GM12864 (cell line): ENCODE measurements at places on chromosomes 3 and 15.

- no peak for DNase-seq
Measured at GRCh38 chr15:39887832-39888231, 32.2 kb downstream of the GPR176 start.

- no peak for DNase-seq
Measured at GRCh38 chr3:141493184-141493583, 6.4 kb downstream of the RASA2 start.

GRCh38 chr3:63864965-63865327, 1.3 kb downstream of the ATXN7 start:
- no peak for DNase-seq

- DNase-seq: no peak
Measured at GRCh38 chr15:91099995-91100813, at the start of gene SV2B. Gene SV2B (plus strand): TSS chr15:91100257. CDS start chr15:91226264, 126,007 bp downstream.

GRCh38 chr3:143294188-143294587, 174.6 kb downstream of the CHST2 start:
- peak; percentile 53 for DNase-seq

GRCh38 chr15:45871121-45871855, 236.5 kb downstream of the SQOR start:
- no peak for DNase-seq

GRCh38 chr3:174710612-174711011, 148.5 kb upstream of the NAALADL2 start:
- DNase-seq: no peak

DNA sequence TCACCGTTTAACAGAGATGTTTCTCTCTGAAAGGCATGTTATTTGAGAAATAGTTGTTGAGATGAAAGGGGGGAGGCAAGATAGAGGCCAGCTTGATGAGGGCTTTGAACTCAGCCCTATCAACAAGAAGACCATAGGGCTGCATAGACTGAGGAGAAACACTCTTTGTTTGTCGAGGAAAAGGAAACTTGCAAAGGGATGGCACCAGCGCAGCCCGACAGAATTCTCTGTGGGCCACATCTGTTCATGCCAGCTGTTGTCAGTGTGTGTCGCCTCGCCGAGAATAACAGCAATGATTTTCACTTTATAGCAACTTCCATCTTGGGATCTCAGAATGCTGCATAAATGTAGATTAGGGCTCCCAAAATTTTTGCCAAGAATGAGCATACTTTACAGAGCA, 478.3 kb upstream of the TPRG1 start:
- DNase-seq: no peak

- DNase-seq: no peak
Measured at GRCh38 chr3:48406443-48407431, 23.1 kb downstream of the PLXNB1 start.

DNA sequence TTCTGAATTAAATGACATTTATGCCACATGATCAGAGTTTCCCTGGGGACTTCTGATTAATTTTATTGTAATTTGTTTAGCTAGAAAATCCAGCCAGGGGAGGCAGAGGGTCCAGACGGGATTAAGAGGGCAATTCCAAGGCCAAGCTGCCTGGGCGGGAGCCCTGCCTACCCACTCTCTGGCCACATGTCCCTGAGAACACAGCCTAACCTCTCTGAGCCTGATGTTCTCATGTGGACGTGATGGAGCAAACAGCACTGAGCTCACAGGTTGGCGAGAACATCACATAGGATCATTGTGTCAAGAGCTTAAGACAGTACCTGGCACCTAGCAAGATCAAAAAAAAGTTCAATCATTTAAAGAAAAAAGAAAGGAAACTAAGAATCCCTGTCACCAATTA, 1.0 kb downstream of the LRRC2 start:
- DNase-seq: no peak

- no peak for DNase-seq
Measured at GRCh38 chr3:134796281-134797056, 1.4 kb downstream of the EPHB1 start.

DNA sequence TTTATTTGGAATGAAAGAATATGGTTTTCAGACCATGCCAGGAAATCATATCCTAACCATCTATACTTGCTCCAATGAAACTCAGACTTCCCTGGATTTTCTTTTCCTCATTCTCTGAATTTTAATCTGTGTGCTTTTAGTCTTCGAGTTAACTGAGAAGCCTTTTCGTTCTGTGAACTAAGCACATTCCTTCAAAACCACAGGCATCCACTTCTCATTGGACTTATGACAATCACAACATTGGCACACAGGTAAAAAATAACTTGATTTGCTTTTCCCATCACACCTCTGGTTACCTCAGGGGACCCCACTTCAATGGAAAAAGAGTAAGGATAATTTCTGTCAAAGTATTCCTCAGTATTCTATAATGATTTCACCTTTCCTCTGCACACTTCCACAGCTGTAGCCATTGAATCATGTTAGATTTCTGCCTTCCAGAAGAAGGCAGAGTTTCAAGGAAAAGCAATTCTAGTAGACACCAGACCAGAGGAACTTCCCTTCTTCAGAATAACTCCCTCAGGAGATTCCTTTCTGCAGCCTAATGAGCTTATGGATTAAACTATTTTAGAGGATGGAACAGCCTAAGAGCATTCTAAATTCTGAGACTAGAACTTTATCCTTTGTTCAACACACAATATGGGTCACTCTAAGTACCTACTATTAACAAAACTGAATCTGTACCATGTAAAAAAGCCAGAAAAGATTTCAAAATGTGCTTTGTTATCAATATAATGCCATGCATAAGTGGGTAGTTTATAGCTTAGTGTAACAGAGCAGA, 15.9 kb downstream of the COMMD2 start:
- DNase-seq: no peak

GRCh38 chr3:36312351-36312750, 68.0 kb upstream of the STAC start:
- DNase-seq: no peak

DNA sequence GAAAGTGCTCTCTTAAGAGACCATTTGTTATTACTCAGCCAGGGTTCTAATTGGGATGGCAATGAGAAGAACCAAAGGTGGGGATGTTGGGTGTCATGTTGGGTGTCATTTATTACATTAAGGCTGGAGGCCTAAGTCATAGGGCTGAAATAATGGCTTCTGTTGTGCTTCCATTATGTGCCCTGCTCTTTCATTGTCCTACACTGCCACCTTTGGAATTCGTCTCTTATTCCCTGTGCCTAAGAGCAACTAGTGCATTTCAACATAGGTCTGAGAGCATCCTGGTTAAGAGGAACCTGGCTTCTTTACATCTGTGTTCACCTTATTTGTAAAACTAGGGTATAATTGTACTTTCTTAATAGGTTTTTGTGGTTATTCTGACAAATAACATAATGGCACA, 32.2 kb downstream of the RIOX2 start:
- no peak for DNase-seq

GRCh38 chr3:134941820-134942219, 146.8 kb downstream of the EPHB1 start:
- no peak for DNase-seq

GRCh38 chr3:24310887-24311286, 183.8 kb downstream of the THRB start:
- DNase-seq: no peak

GRCh38 chr3:42072831-42073301, 18.3 kb upstream of the TRAK1 start:
- no peak for DNase-seq

GRCh38 chr3:161987933-161988332, 491.3 kb downstream of the OTOL1 start:
- no peak for DNase-seq

DNA sequence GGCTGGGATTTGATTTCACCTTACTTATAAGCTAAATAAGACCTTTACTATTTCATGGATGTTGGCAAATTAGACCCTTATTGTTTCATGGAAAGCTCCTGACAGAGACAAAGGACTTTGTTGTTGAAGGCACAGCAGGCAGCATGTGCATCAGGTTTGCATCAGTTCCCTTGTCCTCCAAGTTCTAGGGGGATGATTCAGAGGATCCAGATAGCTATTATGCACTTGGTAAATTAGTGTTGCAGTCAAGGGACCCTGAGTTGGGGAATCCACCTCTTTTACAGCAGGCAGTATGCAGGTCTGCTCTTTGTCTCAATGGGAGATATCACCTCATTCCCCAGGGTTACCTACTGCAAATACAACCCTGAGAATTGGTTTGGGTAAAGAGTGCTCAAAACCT, 131.4 kb upstream of the IGSF10 start:
- DNase-seq: no peak

DNA sequence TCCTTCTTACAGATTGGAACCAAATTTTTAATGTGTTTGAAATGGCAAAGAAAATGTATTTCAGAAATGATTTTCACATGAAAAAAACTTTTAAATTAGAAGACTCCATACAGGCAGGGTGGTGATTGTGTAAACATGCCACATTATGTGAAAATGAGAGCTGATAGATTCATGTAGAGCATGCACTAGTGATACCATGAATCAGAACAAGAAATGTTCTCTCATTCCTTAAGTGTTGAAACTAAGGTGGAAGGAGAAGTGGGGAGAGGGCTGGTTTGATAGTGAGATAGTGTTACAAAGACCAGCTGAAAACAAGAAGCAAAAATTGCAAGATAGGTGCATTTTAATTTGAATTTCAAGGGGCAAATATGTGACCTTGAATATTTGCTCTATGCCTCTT, 100.3 kb downstream of the CCNL1 start:
- peak; percentile 43 for DNase-seq

- no peak for DNase-seq
Measured at GRCh38 chr3:185151964-185152409, 873 bp downstream of the C3orf70 start.

- DNase-seq: no peak
Measured at GRCh38 chr15:63939531-63940130, 105.9 kb upstream of the HERC1 start.

GRCh38 chr3:88573472-88573871, 423.7 kb downstream of the C3orf38 start:
- DNase-seq: no peak

- DNase-seq: no peak
Measured at GRCh38 chr3:120420928-120421551, 29.8 kb downstream of the FSTL1 start.

GRCh38 chr3:184351511-184352148, 9.8 kb downstream of the CLCN2 start:
- no peak for DNase-seq

GRCh38 chr3:194135516-194135805, 487 bp upstream of the HES1 start:
- no peak for DNase-seq

GRCh38 chr15:57358571-57358970, 17.7 kb upstream of the CGNL1 start:
- DNase-seq: no peak

- no peak for DNase-seq
Measured at GRCh38 chr3:194582196-194582905, 50.9 kb downstream of the TMEM44 start.

DNA sequence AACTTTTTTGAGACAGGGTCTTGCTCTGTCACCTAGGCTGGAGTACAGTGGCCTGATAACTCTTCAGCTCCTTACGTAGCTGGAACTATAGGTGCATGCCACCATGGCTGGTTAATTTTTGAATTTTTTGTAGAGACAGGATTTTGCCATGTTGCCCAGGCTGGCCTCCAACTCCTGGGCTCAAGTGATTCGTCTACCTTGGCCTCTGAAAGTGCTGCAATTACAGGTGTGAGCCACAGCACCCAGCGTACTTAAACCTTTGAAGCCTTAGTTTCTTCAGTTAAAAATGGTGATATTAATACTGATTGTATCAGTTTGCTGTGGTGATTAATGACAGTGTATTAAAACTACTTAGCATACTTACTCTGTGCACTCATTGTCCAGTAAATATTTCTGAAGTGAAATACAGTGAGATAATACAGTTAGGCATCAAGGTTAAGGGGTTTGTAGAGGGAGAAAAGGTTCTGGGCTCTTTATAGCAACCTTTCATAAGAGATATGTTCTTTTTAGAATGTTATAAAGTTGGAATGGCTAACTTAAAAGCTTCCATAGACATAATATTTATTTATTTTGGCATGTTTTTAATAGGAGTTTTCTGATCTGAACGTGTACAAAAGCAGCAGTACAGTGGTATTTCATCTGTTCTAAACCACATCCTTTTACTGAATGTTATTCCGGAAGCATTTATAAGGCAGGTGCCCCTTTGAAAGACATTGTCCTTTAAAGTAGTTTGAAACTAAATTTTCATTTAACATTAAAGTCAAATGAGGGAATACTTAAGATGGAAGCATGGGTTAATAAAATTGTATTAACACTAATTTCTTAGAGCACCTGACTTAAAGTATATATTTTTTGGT, 23.6 kb downstream of the NCK1 start:
- DNase-seq: no peak

GRCh38 chr3:158789592-158789991, 12.3 kb upstream of the MFSD1 start:
- DNase-seq: no peak

GRCh38 chr3:169822091-169822490, 9.4 kb upstream of the LRRC34 start:
- no peak for DNase-seq

DNA sequence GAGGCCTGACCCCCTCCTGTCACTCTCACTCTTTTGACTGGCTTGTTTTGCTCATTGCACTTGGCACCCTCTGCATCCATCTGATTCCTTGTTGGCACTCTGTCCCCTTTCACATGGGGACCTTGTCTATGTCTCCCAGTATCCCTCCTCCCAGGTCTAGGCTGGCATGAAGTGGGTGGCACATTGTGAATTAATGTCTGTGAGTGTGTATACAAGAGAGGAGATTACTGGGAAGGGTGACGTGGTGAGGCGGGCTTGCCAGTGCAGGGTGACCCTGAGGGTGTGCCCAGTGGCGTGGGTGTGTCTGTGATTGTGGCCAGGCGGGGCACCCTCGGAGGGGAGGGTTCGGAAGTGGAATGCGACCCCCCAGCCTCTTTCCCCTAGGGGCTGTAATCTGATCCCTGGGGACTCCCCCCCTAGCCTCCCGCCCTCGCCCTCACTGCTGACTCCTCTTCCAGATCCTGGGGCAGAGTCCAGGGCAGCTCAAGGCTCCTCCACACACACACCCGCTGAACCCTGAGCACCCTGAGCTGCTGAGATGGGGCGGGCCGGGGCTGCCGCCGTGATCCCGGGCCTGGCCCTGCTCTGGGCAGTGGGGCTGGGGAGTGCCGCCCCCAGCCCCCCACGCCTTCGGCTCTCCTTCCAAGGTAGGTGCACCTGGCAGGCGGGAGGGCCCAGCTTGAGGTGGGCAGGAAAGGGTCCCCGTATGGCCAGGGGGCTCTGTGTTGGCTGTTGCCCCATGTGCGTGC, at the start of gene SEMA3B:
Gene SEMA3B (plus strand): TSS at position 445 of the 749 bp plus-strand sequence. CDS start 94 bp downstream, at position 539.
- DNase-seq: no peak

- DNase-seq: no peak
Measured at GRCh38 chr3:194069421-194070219, 66.3 kb upstream of the HES1 start.

DNA sequence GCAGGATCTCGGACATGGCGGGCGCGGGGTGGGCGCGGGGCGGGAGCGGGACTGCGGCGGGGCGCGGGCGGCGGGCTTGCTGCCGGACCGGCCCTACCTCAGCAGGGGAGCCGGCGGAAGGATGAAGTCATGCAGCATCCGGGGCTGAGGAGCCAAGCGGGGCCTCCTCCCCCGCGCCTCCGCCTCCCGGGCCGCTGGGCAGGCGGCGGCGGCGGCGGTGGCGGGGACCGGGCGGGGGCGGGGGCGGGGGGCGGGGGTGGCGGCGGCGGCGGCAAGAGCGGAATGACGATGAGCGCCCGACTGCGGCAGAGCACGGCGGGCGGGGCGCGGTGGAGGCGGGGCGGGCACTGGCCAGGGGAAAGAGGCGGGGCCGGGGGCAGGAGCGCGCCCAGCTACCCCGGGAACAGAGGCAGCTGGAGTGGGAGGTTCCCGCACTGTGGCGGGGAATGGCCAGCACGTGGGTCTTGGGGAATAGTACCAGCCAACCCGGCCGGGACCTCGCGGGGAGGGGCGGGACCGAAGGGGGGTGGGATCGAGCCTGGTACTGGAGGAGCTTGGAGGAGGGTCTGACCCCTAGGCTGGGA, at the start of gene CAMK2N2:
Gene CAMK2N2 (minus strand): TSS at position 284 of the 584 bp plus-strand sequence. CDS start 268 bp downstream, at position 16.
- no peak for DNase-seq
